ENCODE measurements at places on chromosomes 13 and 19. TPM values are rescaled to one million over a fixed set of nuclear protein-coding genes. Genes with fewer than 3 reads are reported as not detected.

DNA sequence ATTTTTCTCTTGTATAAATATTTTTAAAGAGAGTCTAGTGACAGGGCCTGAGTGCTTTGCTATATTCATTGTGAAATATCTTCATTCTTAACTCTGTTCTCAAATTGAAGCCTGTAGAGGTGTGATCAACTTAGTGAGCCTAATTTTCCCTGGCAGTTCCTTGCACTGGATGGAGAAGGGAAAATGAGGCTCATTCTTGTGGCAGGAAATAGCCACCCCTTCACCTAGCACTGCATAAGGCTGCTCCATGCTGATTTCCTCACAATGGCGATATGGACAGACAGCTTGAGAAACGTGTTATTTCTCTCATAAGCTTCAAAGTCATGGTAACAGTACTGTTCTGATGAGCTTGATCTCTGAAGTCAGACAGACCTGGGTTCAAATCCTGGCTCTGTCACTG lies 146.2 kb downstream of the AKAP11 start:
- H3K27me3 ChIP-seq = no peaks in the 10 kb centered on the region
- no peaks in the 10 kb centered on the region for H3K36me3 ChIP-seq
- no peak for DNase-seq

Gene SRRM5
- total RNA-seq = 0.24 TPM

Gene SOX1
- total RNA-seq = not detected

Gene EBPL
- total RNA-seq = 47.9 TPM

Gene CYP2A6
- not detected for total RNA-seq

Gene CFAP97D2
- not detected for total RNA-seq

Data from CD8-positive, alpha-beta memory T cell (primary cell).